ENCODE measurements at places on chromosomes 5 and 9. TPM values are rescaled to one million over a fixed set of nuclear protein-coding genes. Genes with fewer than 3 reads are reported as not detected.

DNA sequence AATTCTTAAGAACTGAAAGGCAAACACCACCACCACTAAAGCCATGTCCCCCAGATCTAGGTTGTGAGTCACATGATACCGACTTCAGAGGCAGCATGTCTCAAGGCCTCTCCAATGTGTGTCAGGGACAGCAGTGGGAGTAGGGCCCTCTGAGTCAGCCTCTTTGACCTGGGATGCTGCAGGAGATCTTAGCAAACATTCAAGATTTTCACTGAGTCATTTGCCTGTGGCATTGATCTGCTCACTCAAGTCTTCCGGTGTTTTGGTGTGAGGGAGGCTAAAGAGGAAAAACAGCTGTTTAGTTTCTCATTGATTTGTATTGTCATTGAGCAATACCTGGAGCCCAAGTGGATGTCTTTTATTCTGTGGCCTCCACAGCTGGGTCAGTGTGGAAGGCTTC is 36.1 kb downstream of the TMC1 start:
- peak; percentile 87 for DNase-seq

DNA sequence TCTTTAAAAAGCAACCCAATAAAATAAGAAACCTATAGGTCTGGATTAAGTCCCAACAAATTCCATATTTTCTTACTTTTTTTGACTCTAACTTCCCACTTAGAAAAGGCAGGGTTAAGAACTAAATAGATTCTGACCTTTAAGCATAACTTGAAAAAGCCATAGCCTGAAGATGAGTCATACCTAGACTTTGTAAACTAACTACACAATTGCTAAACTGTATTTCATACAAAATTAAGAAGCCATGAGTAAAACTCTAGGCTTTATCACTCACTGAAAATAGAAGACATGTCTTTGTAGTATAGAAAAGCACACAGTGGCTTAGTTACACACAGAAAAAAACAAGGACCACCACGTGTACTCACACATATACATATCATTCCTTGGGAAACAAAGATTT is 51.5 kb downstream of the MLLT3 start:
- DNase-seq: no peak

DNA sequence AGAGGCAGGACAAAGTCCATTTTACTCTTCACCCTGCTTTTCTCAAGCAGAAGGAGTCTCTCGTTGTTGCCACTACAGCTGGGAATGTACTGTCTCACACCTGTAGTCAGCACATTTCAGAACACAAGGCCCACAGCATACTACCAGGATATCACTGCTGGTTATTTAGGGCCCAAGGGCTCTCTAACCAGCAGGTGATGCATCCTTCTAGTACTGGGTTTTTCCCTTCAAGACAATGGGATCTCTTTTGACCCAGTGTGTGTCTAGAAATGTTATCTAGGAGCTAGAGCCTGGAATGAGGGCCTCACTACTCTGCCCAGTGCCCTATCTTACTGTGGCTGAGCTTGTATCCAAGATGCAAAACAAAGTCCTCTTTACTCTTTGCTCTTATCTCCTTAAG is 235.1 kb upstream of the PRR16 start:
- DNase-seq: no peak

GRCh38 chr9:78542491-78543181 is 245.7 kb downstream of the PSAT1 start:
- no peak for DNase-seq

DNA sequence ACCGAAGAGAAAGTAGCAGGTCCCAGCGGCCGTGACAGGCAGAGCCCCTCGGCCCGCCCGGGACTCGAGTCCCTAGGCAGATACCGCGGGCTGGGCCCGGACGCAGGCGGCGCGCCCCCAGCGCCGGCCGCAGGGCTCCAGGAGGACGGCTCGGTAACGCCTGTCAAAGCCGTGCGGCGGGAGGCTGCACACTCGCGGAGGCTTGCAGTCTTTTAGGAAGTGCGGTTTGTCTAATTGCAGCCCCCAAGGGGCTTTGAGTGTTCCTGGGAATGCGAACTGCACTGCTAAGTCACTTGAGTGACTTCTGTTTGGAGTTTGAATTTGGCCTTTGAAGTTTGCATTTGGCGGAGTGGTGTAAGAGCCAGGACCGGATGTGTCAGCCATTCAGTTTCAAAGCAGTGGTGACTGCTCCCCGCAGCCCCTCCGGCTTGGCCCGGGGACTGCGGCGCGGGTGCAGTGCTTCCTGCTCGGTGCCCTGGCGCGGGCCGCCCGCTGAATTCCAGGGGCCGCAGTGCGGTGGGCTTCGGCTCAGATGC is 1.3 kb downstream of the MAP3K1 start:
- DNase-seq: peak; percentile 69

GRCh38 chr5:126284977-126285696 is 138.1 kb upstream of the GRAMD2B start:
- no peak for DNase-seq

Gene ZSWIM6
- total RNA-seq: 9.4 TPM

Gene TMEM267
- total RNA-seq: 5.8 TPM

Gene BARHL1
- total RNA-seq: not detected
